ENCODE measurements at places on chromosomes 2 and 18. TPM values are rescaled to one million over a fixed set of nuclear protein-coding genes. Genes with fewer than 3 reads are reported as not detected.

NGEF gene
- total RNA-seq: 34.0 TPM

DNA sequence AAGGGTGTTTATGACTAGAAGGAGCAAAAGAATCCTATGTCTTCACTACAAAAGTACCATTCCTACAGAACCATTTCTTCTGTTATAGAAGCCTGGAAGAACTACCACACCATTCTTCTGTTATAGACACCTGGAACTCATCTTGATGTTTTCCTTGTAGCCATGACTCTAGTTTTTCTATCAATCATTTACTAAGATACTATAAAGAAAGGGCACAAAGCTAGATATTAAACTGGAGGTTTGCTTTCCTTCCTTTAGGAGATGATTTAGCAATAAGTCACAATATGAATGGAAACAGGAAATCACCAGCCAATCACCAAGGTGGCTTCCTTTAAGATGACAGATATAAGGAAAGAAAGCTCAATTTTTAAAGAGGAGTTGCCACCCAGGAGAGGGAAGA is 100.3 kb upstream of the NEUROD1 start:
- no peak overlapping the region for H3K4me3 ChIP-seq
- peak overlapping the region; percentile 81 for H3K27ac ChIP-seq
- DNase-seq: no peak
- no peaks in the 10 kb centered on the region for H3K4me1 ChIP-seq

- H3K4me1 ChIP-seq: no peaks in the 10 kb centered on the region
- no peak overlapping the region for H3K27ac ChIP-seq
- no peak for DNase-seq
Measured at GRCh38 chr2:19664646-19665045, 237.1 kb downstream of the TTC32 start.

DNA sequence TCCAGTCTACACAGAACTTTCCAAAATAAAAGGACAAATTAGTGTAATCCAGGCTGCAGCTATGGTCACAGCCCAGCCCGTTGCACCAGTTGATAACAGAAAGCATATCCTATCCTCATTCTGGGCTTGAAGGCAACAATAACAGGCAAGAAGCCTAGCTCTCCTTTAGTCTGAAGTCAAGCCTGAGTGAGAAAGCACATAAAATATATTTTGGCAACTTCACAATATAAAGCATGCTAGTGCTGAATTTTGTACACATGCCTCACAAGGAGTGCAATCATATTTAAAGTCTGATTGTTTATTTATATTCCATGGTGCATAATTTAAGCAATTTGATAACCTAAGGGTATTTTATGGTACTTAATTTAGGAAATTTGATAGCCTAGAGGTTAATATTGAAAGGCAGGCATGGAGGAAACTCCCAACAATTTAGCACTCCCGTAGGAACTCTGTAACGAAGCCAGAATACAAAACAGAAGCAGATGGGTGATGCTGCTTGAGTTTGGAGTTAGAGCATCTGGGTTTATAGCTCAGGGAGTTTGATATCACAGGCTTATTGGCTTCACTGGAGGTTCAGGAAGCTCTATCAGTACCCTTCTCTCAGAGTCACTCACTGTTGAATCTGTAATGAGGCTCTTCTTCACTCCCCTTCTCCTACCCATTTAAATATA is 1199.1 kb upstream of the GYPC start:
- H3K36me3 ChIP-seq: no peaks in the 10 kb centered on the region
- DNase-seq: no peak
- no peak overlapping the region for H3K27ac ChIP-seq
- no peak overlapping the region for H3K4me3 ChIP-seq

GRCh38 chr2:209936106-209936666 is 66.3 kb upstream of the RPE start:
- H3K27me3 ChIP-seq: no peaks in the 10 kb centered on the region
- H3K4me3 ChIP-seq: no peak overlapping the region
- no peak for DNase-seq
- H3K4me1 ChIP-seq: no peaks in the 10 kb centered on the region

DNA sequence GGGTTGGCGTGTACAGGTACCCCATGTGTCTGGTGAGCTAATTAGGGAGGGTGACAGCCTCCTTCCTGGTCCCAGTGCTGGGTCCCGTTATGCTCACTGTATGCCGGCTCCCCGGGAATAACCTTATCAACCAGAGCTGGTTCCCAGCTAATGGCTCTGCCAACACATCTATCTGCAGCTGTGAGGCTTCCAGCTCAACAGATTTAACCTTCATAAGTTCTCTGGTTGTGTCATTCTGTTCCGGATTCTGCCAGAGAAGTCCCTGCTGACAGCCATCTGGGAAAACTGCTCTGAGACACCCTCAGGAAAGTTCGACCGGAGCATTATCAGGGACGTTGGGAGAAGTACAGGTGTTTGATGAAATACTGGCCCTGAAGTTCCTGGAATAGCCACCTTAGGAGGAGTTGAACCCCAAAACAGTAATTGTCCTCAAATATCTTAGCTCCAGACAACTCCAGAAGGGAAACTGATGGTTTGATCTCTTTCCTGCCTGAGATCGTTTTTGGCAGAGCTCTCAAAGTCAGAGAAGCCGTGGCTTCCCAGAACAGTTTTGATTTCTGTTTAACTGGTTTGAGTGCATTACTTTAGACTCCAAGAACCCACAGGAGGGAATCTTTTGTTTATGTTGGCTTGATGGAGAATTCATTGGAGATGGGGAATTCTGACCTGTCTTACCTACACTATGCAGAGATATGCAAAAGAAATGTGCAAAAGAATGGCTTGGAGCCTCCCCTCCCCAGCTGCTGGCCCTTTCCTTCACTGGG is 39.4 kb upstream of the TXNDC2 start:
- no peak overlapping the region for H3K27ac ChIP-seq
- no peak overlapping the region for H3K4me3 ChIP-seq
- DNase-seq: no peak
- H3K36me3 ChIP-seq: no peaks in the 10 kb centered on the region
- H3K27me3 ChIP-seq: no peaks in the 10 kb centered on the region
- H3K4me1 ChIP-seq: no peaks in the 10 kb centered on the region

RAB27B gene
- total RNA-seq: 12.5 TPM

DNA sequence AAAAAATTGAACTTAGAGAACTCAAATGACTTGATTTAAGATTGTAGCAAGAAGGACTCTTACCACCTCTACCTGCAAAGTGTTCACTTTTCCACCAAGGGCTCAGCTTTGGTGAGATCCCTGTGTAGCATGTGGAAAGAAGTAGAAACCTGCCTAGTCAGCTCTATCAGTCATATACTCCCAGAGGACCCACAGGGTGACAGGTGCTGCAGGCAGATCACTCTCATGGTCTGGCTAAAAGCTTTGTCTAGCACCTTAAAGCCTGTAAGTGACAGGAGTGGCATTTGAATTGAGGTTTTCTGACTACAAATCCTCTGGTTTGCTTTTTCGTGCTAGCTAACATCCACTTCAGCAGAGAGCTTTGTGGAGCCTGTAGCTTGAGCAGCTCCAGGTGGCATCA is 18.7 kb upstream of the NEMP2 start:
- DNase-seq: no peak
- no peaks in the 10 kb centered on the region for H3K27me3 ChIP-seq
- H3K36me3 ChIP-seq: no peaks in the 10 kb centered on the region
- no peak overlapping the region for H3K27ac ChIP-seq
- no peaks in the 10 kb centered on the region for H3K4me1 ChIP-seq

DNA sequence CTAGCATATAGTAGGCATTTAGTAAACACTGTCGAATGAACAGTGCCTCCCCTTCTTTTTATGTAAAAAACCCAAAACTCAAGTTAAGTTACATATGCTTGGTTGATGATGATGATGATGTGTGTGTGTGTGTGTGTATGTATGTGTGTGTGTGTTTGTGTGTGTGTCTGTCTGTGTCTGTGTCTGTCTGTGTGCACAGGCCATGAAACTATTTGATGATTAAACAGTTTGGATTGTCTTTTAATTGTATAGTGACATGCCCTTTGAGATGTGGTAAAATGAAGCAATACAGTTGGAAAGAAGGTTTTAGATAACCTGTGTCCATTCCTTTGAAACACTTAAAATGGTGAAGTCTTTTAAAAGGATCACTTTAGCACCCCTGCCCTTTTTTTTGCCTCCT is 105.6 kb downstream of the MAP4K4 start:
- no peak for DNase-seq
- H3K27ac ChIP-seq: no peak overlapping the region
- no peaks in the 10 kb centered on the region for H3K4me1 ChIP-seq

- no peak overlapping the region for H3K27ac ChIP-seq
- no peaks in the 10 kb centered on the region for H3K4me1 ChIP-seq
Measured at GRCh38 chr2:2901384-2902345, 476.0 kb downstream of the EIPR1 start.

METTL4 gene
- total RNA-seq: 8.2 TPM

ZSWIM2 gene
- not detected for total RNA-seq

DNA sequence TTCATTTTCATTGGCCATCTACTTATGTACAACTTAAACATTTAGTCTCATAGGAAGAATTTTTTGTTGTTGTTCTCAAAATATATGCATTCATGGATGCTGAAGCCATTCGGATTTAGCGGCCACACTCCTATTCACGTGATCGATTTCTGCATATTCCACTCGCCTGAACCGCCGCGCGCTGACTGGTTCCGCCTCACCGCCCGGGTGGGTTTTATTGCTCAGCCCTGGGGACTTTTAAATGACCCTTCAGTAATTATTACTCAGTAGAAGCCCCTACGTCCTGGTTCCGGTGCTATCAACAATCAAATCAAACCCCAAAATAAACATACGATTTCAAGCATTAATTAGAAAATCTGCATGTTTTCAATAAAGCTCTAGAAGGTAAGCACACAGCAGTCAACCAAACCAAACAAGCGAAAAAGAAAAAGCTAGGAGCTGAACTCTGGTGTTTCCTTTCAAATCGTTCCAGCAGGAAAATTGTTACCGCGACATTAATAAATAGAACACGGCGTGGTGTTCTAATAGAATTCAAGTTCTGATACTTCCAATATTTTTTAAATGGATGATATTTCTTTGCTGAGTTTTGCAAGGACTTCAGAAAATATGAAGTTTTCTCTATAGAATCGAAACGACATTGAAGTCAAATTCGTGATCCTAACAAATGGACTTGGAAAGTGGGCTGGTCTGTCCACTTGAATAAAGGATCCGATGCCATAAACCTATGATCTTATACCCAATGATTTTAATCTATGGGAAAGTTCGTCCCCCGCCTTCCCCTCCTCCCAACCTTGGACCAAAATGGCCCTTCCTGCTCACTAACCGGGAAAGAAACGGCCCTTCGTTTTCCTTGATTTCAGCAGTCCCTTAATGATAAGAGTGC is 9.3 kb downstream of the PAX3 start:
- no peaks in the 10 kb centered on the region for H3K36me3 ChIP-seq
- H3K4me1 ChIP-seq: no peaks in the 10 kb centered on the region
- H3K27me3 ChIP-seq: peaks cover 77% of the 10 kb centered on the region
- H3K27ac ChIP-seq: no peak overlapping the region
- DNase-seq: no peak

ANKRD12 gene
- 27.9 TPM for total RNA-seq

DNA sequence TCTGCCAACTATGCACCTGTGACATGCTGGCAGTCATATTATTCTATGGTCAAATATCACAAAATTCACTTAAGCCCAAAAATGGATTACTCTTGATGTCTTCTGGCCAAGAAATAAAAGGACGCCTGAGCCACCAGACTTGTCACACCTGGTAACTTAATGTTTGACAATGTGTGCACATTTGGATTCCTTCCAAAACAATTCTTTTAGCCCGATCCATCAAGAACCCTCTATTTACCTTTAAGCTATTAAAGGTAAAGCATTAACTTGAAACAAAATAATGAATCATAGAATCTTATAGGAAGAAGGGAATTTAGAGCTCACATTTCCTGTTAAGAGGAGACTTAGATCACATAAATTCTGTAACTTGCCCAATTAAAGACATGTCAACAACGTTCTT is 46.5 kb upstream of the NFU1 start:
- peak; percentile 55 for DNase-seq
- no peak overlapping the region for H3K4me3 ChIP-seq
- no peaks in the 10 kb centered on the region for H3K4me1 ChIP-seq

- H3K27ac ChIP-seq: no peak overlapping the region
- no peaks in the 10 kb centered on the region for H3K36me3 ChIP-seq
- H3K4me1 ChIP-seq: no peaks in the 10 kb centered on the region
Measured at GRCh38 chr2:11515490-11515981, 18.3 kb upstream of the GREB1 start.

GRCh38 chr2:14781142-14781541 is 148.6 kb downstream of the LRATD1 start:
- no peak for DNase-seq
- no peaks in the 10 kb centered on the region for H3K27me3 ChIP-seq
- H3K27ac ChIP-seq: no peak overlapping the region
- H3K4me3 ChIP-seq: no peak overlapping the region
- no peaks in the 10 kb centered on the region for H3K36me3 ChIP-seq

NEU2 gene
- total RNA-seq: not detected

- H3K36me3 ChIP-seq: no peaks in the 10 kb centered on the region
- H3K27me3 ChIP-seq: no peaks in the 10 kb centered on the region
- H3K4me1 ChIP-seq: peaks cover 8% of the 10 kb centered on the region
- DNase-seq: no peak
- H3K27ac ChIP-seq: no peak overlapping the region
- H3K4me3 ChIP-seq: no peak overlapping the region
Measured at GRCh38 chr2:68824831-68825230, 46.4 kb downstream of the BMP10 start.

CAB39 gene
- 121 TPM for total RNA-seq

GRCh38 chr2:39933196-39933595 is 154.1 kb upstream of the THUMPD2 start:
- no peaks in the 10 kb centered on the region for H3K36me3 ChIP-seq
- no peaks in the 10 kb centered on the region for H3K4me1 ChIP-seq
- DNase-seq: no peak
- no peaks in the 10 kb centered on the region for H3K27me3 ChIP-seq

CCDC74A gene
- 2.0 TPM for total RNA-seq

UGT1A3 gene
- total RNA-seq: 1.9 TPM

ABCA12 gene
- total RNA-seq: 0.03 TPM

DNA sequence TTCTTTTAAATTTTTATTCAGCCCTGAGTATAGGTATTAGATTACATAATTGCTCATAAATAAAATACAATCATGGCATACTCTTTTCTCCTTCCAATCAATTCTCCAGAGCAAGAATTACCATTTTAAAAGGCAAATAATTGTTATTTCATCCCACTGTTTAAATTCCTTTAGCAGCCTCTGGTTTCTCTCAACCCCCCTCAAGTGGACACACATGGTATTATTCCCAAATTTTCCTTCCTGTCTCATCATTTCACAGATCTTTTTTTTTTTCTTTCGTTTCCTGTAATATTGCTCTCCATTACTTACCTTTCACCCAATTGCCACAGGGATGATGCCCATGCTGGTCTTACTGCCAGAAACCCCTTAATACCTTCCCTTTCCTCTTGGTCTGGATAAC is 385.2 kb downstream of the RIT2 start:
- no peaks in the 10 kb centered on the region for H3K4me1 ChIP-seq
- H3K36me3 ChIP-seq: no peaks in the 10 kb centered on the region
- H3K27ac ChIP-seq: no peak overlapping the region
- no peak overlapping the region for H3K4me3 ChIP-seq

DNA sequence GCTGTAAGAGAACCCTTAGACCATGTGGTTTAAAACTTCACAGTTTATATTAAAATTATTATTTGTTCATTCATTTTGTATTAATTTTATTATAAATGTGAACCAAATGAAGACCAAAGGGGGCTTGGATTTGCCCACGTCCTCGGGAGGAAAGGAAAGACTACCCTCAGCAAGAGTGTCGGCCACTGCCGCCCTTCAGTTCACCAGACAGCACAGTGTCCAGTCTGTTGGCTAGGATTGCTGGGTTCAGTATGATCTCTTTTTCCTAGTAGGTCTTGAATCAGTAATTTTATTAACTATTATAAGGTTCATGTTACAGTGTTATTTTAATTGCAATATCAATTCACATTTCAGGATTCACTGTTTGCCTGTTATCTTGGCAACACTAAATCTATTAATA is 78.2 kb upstream of the CHRNA1 start:
- no peaks in the 10 kb centered on the region for H3K36me3 ChIP-seq
- no peaks in the 10 kb centered on the region for H3K4me1 ChIP-seq
- no peak overlapping the region for H3K27ac ChIP-seq
- H3K4me3 ChIP-seq: no peak overlapping the region
- DNase-seq: no peak
- H3K27me3 ChIP-seq: no peaks in the 10 kb centered on the region

Data from colonic mucosa (tissue), 4 donors.